ENCODE measurements at places on chromosomes 7 and 10.

DNA sequence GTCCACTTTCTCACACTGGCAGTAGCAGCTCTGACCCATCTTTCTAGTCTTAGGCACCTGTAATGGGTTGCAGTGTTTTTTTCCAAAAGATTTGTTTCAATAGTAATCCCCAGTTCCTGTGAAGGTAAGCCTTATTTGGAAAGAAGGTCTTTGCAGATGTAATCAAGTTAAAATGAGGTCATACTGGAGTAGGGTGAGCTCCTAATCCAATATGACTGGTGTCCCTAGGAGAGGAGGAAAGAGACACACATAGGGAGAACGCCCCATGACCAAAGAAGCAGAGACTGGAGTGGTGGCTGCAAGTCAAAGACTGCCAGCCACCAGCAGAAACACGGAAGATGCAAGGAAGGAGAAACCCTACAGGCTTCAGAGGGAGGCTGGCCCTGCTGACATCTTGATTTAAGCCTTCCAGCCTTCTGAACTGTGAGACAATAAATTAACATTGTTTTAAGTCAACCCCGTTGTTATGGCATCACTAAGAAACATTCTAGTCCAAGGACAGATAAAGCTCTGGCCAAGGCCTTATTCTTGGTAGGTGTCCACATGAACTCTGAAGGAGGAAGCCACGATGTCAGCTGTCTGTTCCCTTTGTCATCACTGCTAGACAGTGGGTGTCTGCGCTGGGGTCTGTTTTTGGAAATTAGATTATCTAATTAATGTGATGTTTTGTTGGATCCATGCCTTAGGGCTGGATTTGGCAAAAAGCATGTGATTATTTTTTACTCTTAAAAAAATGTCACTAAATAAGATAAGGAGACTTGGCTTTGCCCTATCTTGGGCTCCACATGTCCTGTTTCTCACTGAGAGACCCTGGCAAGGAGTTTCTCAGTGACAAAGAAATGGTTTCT is 214.9 kb downstream of the KCNMA1 start:
- DNase-seq, result no peak

DNA sequence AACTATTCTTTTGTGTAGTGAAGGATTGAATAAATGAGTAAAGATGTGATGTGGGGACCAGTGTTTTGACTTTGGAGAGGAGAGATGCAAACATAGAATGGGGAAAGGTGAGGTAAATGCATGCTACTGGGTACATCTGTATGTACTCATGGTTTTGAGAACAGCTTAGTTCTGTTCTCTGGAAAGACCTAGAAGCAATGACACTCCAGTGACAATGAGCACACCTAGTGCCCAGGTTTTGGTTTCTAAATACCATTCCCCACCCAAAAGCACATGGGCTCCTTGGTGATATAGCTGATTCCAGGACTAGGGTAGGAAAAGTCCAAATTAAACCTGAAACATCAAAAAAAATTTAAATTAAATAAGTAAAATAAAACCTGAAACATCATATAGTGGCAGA is 22.6 kb upstream of the HSPA12A start:
- no peak for DNase-seq

GRCh38 chr7:157250605-157251228 is 86.1 kb upstream of the DNAJB6 start:
- no peak for DNase-seq

DNA sequence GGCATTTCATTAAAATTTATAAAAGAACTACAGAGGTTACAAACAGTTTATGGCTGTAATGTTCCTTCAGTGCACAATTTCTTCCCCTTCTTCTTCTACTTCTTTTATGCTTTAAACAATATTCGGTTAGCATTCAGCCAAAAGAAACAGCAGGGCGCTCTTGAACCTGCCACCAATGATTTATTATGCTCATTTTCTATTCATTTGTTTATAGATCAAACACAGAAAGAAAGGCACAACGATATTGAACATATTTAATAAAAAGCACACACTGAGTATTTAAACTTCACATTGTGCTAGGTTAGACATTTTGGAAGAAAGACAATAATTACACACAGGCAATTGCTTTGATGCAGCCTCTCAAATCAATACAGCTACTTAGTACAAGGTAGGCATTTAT is 1025.8 kb upstream of the LRRN3 start:
- DNase-seq, result no peak

GRCh38 chr10:5679606-5680005 is 5.0 kb upstream of the TASOR2 start:
- no peak for DNase-seq

- no peak for DNase-seq
Observed at GRCh38 chr7:5594616-5595544, 171.2 kb upstream of the TNRC18 start.

- no peak for DNase-seq
Observed at GRCh38 chr10:88389456-88389855, 193.7 kb downstream of the RNLS start.

DNA sequence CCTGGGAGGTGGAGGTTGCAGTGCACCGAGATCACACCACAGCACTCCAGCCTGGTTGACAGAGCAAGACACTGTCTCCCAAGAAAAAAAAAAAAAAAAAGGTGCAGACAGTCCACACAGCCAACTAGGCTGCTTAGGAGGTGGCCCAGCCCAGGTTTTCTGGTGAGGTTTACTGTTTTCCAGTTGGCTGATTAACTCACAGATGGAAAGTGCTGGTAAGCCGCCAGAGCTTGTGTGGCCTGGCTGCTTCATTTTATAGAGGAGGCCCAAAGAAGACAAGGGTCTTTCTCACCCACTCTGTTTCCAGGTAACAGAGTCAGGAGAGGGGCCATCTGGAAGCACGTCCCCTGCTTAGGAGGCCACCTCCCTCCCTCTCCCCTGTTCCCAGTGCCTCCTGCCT is 6.2 kb downstream of the RHBDD2 start:
- DNase-seq, result no peak

DNA sequence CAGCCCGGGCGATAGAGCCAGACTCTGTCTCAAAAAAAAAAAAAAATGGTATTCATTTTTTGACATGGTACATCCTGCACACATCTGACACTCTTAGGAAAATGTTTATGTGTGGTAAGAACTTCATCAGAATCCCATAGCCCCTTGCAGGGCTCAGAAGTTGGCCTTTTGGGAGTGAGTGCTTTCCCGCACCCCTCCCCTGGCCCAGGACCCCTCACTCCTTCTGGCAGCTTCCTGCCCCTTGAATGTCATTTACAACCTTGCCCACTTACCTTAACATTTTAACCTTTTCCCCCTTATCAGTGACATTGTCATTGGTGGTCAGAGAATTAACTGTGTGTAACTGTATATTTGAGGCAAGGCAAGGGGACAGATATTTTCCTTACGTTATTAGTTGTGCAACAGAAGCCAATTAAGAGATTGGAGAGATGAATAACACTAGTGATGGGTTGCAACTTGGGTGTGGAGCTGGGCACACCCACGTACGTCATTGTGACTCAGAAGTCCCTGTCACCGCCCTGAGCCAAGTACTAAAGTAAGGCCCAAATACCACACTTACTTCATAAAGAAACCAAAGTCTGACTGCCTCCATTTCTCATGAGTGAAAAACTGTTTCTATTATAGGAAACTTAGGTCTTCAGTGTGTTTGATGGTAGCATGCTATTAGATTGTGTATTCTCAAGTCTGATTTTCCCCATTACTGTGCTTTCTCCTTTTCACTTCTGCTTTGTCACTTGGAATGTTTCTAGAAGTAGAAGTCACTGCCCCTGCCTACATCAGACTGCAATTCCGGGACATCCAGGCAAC is 31.6 kb downstream of the OGDH start:
- DNase-seq, result peak; percentile 47

DNA sequence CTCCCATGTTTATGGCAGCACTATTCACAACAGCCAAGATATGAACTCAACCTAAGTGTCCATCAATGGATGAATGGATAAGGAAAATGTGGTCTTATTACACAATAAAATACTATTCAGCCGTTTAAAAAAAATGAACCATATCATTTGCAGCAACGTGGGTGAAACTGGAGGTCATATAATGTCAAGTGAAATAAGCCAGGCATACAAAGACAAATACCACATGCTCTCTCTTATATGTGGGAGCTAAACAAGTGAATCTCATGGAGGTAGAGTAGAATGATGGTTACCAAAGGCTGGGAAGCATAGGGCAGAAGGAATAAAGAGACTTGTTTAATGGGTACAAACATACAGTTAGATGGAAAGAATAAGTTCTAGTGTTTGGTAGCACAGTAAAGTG is 699.1 kb downstream of the NRG3 start:
- DNase-seq, result no peak

GRCh38 chr7:346116-346898 is 56.3 kb downstream of the FOXL3 start:
- DNase-seq, result no peak

DNA sequence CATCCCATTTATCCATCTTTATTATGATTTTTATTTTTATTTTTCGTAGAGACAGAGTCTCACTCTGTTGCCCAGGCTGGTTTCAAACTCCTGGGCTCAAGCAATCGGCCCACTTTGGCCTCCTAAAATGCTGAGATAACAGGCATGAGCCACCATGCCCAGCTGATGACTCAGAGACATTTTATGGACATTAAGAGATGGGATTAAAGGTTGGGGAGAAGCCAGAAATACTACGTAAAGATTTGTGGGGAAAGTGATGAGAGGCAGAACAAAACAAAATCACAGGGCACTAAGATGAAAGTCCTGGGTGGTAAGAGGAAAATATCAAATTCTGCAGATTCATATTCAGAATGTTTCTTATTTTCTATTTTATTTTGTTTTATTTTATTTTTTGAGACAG is 7.6 kb downstream of the WNT8B start:
- DNase-seq, result no peak

GRCh38 chr10:93904901-93905300 is 11.1 kb downstream of the SLC35G1 start:
- DNase-seq, result no peak

DNA sequence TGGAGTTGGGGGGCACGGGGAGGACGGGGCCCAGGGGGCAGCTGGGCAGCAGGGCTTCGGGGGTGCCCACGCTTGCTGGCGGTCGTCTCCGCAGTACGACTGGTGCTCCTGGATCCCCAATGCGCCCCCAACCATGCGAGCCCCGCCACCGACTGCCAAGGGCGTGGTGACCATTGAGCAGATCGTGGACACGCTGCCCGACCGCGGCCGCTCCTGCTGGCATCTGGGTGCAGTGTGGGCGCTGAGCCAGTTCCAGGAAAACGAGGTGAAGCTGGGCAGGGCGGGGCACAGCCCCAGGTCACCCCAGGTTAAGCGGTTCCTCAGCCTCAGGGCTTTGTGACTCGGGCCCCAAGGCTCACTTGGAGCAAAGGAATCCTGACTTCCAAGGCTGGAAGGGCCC is 70.0 kb downstream of the ALOX5 start:
- DNase-seq, result no peak

- DNase-seq, result no peak
Observed at GRCh38 chr10:73601486-73601921, 10.4 kb upstream of the USP54 start.

GRCh38 chr7:87225696-87226095 is 6.2 kb upstream of the TMEM243 start:
- DNase-seq, result no peak

DNA sequence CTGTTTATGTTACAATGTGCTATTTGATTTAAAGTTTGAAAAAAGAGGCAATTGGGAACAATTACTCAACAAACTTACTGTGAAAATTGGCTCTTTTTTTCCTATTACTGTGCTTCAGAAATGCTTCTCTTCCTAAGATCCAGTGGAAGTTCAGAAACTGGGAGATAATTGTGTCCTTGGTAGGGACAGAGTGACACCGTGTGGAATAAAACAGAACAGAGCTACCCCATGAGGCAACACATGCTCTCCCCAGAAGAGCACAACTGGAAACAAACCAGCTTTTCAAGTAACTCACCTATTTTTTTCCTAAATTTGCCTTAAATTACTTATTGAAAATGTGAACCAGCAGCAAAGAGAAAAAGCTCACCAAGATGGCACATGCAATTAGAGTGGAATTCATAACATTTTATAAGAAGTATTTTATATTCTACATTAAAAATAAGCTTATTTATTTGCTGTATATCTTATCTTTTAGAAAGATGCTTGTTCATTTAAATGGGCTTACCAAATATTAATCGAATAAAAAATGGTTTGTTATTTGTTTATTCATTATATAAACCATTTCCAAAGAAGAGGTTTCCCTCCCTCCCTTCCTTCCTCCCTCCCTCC is 346.1 kb upstream of the ANKRD30A start:
- DNase-seq, result no peak

DNA sequence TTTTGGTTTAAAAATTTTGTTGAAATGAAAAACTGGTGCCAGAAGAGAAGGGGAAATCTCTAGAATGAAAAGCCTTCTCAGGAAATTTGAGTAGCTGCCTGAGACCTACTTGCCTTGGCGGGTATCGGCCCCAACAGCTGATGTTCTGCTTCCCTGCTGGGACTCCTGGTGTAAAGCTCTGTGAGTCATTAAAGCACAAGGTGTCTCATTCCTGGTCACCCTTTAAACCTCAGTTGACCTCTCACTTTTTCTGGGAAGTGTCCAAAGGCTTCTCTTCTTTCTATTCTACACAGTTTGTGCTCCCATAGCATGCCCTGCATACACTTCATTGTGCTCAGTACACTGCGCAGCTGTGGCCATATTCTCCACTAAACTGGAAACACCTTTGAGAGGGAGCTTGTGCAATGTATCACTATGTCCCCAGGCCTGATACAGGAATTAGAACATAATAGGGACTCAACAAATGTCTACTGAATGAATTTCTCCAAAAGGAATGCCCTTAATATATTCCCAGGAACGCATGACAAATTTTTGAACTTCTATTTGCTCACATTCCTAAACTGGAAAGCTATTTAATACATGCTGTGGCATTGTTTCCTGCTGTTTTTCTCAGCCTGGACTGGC is 303.9 kb downstream of the SDHAF3 start:
- DNase-seq, result no peak

DNA sequence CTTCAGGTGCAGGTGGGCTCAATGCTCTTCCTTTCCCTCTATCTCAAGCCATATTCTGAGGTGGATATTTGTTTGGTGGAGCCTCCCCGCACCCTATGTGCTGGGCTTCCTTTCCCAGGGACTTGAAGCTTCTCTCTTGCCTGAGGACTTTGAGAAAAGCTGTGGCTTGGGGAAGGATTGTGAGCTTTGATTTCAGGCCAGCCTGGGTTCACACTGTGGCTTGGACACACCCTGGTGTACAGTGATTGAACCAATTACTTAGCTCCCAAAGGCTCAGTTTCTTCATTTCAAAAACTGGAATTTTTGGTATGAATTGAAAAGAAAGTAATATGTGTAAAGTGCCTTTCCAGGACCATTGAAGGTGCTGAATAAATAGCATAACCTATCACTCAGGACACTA is 224.5 kb upstream of the GLI3 start:
- DNase-seq, result no peak

- no peak for DNase-seq
Observed at GRCh38 chr7:112202816-112203215, 3.4 kb downstream of the DOCK4 start.

- DNase-seq, result no peak
Observed at GRCh38 chr7:729140-730000, 2.3 kb upstream of the PRKAR1B start.
